ENCODE measurements at places on chromosomes 7 and 10.

GRCh38 chr10:70437721-70438120 lies 3.8 kb downstream of the NODAL start:
- DNase-seq: no peak

- DNase-seq: no peak
These were observed 64.0 kb downstream of the NEURL1 start for GRCh38 chr10:103557455-103557854.

DNA sequence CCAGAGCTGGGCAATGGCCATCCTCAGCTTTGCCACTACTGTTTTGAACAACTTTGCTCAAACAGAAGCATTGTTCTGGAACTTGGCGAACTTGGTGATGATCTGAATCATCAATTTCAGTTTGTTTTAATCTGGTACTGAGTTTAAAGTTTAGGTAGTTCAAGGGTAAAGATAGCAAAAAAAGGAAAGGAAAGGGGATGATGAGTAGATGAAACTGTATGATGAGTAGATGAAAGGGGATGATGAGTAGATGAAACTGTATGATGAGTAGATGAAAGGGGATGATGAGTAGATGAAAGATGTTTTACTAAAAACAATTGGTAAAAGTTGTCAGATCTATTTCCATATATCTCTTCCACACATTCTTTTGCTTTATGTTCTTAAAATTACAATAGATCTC lies 737.0 kb downstream of the LRMDA start:
- DNase-seq: no peak

DNA sequence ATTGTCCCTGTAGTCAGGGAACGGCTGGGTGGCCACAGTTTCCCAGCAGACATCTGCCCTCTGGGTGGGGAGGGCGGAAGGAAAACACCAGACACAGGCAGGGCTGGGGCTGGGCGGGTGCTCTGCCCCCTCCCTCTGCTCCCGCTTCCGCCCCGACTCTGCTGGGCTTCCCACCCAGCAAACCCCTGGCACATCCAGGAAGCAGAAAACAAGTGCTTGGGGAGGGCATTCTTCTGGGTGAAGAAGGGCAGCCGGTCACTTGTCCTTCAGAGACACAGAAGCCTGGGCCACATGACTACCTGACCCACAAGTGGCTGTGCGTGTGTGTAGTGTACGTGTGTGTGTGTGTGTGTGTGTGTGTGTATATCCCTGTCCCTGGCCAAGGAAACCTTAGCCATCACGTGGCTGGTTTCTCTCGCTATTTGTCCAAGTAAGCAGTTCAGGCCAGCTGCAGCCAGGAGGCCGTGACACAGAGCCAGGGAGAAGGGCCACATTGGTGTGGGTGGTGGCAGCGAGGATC lies 77.9 kb downstream of the ZMIZ1 start:
- DNase-seq: no peak

DNA sequence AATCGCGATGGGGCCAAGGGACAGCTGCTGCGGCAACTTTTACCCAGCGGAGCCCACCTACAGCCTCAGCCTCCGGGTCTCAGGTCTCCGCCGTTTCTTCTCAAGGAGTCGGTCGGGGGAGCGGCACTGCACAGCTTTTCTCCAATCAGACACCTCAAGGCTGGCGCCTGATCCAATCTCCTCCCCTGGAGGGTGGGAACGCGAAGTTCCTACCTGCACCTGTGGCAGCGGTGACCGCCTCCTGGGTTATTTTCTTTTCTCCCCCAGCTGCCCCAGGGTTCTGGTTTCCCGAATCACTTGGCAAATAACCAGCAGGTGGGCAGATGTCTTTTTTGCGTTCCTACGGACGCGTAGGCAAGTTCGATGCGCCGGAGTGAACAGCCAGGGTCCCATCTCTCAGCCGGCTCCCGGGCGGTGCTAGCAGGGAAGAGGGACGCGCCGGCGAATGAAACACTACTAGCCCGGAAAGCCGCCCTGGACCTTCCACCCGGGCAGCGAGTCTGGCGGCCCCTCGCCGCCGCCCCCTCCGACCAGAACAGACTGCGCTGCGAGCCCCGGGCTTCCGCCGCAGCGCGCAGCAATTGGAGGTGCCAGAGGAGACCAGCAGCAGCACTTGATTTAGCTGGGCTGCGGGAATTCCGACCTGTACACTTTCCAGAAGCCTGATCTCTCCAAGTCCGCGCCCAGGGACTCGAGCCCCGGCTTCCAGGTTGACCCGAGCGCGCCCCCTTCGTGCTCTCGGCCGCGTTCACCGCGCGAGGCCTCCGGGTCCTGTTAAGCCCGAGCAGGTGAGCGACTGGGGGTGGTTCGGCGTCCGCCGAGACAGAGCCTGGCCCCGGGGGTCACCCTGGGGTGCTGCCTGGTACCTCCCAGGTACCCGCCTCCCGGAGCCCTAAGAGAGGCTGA lies at the start of gene PRR15:
Gene PRR15, plus strand, starts transcription at position 246 of the 906 bp plus-strand sequence. CDS start 2,495 bp downstream, outside the sequence.
- DNase-seq: no peak

GRCh38 chr7:81233208-81233940 lies 314.5 kb upstream of the SEMA3C start:
- DNase-seq: no peak

DNA sequence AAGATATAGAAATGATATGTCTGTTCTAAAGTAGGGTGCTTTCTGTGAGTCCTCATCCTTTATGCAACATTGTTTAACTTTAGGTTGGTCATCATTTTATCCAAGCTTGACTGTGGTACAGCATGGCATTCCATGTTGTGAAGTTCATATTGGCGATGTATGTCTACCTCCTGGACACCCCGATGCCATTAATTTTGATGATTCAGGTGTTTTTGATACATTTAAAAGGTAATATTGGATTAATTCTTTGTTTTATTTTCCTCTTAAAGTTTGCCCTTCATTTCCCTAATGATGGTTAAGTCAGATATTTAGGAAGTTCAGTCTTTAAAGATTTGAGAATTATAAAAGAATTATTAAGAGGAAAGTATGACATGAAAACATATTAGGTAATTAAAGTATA lies 21.3 kb downstream of the HBP1 start:
- no peak for DNase-seq

GRCh38 chr10:102152545-102152890 lies 329 bp downstream of the NOLC1 start:
- no peak for DNase-seq

GRCh38 chr10:34811126-34811967 lies 3.7 kb downstream of the PARD3 start:
- DNase-seq: no peak

DNA sequence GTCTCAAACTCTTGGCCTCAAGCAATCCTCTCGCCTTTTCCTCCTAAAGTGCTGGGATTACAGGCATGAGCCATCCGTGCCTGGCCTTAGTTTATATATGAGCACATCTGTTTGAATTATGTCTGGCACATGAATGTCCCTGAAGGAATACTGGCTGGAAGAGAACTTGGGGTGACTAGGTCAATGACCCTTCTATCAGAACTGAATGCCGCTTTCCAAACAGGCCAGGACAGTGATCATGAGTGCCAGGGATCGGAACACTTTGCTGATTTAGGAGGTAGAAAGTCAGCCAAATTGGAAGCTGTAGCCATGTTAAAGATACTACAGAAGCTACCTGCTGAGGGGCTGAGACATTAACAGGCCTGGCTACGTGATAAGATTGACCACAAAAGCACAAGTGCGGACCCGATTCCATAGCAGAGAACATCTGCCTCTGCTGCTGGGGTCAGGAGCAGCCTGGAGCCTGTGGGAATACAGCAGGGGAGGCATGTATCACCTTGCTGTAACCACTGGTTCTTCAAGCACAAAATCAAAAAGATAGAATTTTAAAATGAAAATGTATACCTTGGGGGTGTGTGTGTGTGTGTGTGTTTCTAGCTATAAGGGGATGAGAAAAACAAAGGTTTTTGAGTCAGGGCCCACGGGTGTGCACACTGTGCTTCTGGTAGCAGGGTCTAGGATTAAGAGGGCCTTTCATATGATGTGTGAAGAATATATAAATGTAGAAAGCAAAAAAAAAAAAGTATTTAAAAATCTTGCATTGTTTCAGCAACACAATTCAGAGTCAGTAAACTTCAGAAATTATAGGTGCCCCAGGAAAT lies 293.7 kb downstream of the BBS9 start:
- no peak for DNase-seq

- DNase-seq: no peak
These were observed 706.4 kb downstream of the SORCS3 start for GRCh38 chr10:105347487-105347886.

DNA sequence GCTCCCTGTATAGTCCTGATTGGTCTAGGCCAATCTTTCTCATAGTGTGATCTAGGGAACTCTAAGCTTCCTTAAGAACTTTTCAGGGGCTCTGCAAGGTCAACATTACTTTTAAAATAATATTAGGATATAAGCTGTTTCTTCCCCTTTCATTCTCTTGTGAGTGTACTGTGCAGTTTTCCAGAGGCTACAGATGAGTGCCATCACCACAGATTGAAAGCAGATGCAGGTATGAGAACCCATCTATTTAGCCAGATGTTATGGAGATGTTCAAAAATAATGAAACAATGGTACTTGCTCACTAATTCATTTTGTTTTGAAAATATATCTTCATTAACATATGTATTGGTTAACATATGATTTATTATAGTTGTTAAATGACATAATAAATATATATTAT lies 169.2 kb upstream of the SEMA3A start:
- DNase-seq: no peak

DNA sequence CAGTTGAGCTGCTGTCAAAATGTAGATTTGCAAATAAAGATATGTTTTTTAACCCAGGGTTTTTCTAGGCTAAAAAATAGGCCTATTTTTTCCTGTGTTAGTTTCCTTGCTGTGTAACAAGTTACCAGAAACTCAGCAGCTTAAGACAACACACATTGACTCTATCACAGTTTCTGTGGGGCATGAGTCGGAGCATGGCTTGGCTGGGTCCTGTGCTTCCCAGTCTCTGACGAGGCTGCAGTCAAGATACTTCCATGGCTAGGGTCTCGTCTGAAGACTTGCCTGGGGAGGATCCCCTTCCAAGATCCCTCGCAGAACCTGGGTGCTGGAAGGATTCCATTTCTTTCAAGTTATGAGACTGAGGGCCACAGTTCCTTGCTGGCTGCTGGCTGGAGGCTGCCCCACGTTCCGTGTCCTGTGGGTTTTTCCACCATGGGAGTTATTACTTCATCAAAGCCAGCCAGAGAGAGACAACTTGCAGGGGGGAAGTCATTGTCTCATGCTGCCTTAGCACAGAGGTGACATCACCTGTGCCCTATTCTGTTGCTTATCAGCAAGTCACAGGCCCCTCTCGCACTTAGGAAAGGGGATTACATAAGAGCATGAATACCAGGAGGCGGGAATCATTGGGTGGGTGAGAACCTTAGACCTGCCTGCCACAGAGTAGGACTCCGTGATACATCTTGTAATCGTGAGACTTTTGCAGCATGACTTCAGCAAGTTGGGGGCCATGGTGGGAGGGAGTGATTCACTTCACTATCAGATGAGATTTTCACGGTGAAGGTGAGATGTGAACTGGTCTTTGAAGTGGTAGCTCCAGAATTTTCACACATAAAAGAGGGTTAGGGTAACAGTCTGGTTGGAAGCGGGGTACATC lies 77.9 kb downstream of the CCNY start:
- no peak for DNase-seq

- no peak for DNase-seq
These were observed 21.1 kb downstream of the SLC29A4 start for GRCh38 chr7:5303591-5304505.

- no peak for DNase-seq
These were observed 9.9 kb upstream of the STEAP2 start for GRCh38 chr7:90201500-90202195.

- no peak for DNase-seq
These were observed 10.2 kb downstream of the VENTX start for GRCh38 chr10:133247681-133248333.

DNA sequence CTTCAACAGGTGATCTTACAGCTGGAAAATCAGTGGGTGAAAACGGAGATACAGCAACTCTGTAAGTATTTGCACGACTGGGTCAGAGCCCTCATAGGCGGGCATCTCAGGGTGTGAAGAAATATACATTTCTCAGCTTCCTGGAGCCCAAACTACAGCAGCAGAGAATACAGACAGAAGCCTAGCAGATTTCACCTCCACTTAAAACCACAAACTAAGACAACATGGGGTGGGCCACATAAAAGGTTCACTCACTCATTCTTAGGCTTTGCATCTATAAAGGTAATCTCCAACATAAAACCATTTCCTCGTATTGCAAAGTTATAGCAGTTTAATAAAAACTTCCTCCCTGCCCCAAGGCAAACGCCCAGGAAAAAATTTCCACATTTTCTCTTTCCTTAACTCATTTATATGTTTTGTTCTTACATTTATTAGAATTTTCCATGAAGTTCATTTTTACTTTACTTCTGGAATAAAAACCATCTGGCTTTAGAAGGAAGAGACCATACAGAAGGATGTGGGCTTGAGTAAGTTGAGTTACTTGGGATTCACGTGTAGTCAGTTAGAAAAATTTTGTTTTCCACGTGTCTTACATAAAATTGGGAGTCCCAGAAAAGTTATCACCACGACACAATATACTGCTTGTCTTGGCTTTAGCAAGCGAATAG lies 327.1 kb downstream of the FRMD4A start:
- no peak for DNase-seq

- DNase-seq: no peak
These were observed 59.7 kb downstream of the PHTF2 start for GRCh38 chr7:77858278-77858677.

DNA sequence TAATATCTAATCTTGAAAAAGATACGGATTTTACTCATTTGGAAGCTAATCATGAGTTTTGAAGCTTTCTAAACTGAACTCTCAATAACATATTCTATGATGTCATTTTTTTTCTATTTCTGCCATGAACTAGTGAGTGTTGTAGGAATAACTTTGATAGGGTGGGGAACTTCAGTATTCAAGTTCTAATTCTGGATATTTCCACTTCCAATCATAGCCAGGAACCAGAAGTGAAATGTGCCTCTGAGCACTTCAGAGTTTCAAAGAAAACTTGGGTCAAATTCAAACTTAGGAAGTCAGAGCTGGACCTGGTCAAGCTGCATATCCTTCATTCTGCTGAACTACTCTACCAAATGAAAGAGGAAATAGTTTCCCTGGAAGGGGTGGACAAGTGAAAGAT lies 847 bp downstream of the AGMO start:
- no peak for DNase-seq

DNA sequence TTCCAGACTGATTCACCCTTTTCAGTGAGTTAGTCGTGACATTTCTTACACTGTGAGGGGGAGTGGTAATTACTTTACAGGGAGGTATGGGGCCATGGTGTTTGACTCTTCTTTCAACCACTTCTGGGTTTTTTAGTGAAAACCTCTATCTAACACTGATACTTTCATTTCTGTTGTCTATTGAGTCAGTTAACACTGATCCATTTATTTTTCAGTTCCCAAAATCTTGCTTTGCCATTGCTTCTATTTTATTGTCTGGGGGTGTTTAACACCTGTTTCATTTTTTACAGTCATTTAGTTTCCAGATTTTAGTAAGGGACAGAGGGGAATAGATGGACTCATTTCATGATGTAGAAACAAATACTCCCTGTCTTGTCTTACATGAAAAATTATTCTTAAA lies 61.5 kb downstream of the HELLS start:
- DNase-seq: no peak

DNA sequence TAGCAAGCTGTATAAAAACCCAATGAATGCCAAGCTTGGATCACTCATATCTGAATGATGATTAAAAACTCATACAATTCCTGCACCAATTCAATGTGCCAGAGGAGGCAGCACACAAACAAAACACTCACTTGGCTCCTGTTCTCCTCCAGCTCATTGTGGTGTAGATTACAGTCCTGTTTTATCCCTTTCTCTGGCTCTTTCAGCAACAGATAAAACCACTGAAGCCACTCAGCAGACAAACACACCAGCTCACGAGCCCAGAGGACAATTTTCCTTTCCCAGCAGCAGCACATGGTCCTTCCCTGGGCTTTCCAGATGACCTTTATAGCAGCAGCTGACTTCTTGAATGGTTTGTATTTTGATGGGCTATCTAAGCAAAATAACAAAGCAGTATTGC lies 107.3 kb upstream of the STARD3NL start:
- no peak for DNase-seq
